ENCODE measurements at places on chromosomes 16 and 17.
A peak's percentile ranks its signal among the peaks of the same experiment; 100 is the strongest.

DNA sequence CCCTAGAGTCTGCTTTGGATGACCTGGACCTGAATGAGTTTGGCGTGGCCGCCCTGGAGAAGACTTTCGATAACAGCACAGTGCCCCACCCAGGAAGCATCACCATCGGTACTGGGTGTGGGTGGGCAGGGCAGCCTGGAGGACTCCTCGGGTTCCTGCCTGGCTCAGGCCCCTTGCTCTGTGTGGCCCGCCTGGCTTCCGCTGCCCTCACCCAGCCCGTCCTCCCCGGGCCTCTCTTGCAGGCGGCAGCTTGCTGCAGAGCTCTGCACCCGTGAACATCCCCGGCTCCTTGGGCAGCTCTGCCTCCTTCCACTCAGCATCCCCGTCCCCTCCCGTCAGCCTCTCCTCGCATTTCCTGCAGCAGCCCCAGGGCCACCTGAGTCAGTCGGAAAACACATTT lies 24.5 kb downstream of the UNC13D start:
- no peak for DNase-seq

DNA sequence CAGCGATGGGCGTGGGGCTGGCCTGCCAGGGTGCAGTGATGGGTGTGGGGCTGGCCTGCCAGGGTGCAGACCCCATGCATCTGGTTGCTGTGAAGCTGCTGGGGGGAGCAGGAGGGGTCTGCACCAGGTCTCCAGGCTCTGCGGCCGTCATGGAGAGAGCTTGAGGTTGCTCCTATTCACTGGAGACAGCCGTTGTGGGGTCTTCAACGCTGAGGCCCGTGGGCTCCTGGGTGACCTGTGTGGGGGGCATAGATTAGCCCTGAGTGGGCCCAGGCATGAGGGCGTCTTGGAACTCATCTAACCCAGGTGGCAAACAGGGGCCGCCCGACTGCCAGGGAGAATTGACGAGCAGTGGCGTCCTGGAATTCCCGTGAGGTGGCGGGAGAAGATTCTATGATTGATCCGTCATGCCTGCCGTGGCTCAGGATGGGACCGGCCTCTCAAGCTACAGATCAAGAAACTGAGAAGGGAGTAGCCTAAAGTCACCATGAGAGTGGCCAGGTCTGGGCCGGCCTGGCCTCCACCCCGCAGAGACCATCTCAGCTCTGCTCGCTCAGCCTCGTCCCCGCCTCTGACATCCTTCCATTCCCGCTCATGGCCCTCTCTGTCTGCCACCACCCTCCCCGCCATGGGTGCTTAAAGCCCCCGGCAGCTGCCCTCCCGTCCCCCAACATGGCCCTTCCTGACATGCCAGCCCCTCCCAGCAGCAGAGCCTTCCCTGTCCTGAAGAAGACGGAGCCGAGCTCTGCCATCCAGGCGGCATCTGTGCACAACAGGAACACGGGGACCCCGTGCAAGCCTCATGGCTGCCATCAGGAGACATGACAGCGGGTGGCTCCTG lies 50.7 kb upstream of the ACSF3 start:
- DNase-seq = no peak

GRCh38 chr16:85310868-85311585 lies 198.8 kb upstream of the CIBAR2 start:
- no peak for DNase-seq

DNA sequence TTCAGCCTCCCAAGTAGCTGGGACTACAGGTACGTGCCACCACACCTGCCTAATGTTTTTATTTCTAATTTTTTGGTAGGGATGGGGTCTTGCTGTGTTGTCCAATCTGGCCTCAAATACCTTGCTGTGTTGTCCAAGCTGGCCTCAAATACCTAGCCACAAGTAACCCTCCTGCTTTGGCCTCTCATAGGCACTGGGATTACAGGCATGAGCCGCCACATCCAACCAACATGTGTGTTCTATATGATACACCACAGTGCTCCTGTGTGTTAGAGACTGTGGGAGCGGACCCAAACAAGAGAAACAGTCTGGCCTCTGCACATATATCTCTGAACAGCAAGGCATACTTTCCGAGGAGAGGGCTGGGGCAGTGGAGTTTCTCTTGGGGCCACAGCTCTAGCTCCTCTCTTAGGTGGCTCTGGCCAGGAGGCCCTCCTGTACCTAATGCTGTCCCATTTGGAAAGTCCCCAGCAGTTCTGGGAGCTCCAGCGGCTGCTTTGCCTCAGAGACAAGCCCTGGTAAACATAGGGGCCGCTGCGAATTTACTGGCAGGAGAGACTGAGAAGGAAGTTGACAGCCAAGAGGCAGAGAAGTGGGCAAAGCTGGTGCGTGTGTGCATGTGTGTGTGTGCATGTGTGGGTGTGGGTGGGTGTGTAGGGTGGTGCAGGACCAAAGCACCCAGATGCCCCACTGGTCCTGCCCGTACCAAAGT lies 95.0 kb downstream of the RAB11FIP4 start:
- DNase-seq = peak; percentile 18

GRCh38 chr16:48164907-48165715 lies 9.3 kb upstream of the ABCC12 start:
- peak; percentile 80 for DNase-seq

DNA sequence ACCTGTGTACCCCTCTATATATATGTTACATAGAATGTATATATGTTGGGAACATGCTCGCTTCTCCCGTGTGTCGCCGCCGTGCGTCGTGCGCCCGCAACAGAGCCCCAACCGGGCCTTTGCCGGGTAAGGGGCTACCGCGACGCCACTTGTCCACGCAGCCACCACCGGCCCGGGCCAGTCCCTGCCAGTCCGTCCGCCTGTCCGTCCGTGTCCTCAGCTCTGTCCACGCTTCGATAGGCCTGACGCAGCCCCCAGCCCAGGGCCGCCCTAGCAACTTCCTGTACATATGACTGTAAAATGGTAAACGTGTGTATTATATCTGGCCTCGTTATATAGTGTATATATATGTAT lies 25.9 kb downstream of the SREBF1 start:
- DNase-seq = no peak

DNA sequence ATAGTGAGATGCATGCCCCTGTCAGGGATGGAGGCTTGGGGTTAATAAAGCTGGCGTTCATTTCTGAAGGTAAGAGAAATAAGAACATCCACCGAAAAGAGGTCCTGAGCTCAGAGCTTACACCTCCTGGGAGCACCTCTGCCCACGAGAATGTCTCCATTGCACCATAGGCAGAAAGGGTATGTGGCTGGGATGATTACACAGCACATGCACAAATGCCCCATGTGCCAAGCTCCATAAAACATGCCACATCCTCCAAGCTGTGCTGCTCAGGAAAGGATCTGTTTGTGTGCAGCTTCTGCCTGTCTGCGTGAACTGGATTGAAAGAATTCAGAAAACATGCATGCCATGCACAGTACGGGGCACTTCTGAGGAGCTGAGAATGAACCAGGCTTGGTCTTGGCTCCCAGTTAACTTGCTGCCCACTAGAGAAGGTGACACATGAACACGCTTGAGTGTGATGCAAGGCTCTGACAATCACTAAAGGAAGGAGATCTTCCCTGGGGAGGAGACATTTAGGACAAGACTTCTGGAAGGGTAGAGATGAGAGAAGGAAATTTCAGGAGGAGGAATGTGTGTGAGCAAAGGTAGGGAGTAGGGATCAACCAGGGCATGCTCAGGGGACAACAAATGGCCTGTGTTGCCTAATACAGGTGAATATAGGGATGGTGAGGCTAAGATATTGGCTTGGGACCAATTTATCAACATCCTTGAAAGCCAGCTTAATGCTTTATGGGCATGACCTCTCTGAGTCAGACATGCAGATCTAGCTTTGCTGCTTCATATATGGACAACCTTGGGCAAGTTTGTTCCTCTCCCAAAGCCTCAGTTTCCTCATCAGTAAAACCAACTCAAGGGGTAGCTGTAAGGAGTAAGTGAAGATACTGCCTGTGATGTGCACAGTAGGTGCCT lies 32.0 kb upstream of the SMPD3 start:
- no peak for DNase-seq

DNA sequence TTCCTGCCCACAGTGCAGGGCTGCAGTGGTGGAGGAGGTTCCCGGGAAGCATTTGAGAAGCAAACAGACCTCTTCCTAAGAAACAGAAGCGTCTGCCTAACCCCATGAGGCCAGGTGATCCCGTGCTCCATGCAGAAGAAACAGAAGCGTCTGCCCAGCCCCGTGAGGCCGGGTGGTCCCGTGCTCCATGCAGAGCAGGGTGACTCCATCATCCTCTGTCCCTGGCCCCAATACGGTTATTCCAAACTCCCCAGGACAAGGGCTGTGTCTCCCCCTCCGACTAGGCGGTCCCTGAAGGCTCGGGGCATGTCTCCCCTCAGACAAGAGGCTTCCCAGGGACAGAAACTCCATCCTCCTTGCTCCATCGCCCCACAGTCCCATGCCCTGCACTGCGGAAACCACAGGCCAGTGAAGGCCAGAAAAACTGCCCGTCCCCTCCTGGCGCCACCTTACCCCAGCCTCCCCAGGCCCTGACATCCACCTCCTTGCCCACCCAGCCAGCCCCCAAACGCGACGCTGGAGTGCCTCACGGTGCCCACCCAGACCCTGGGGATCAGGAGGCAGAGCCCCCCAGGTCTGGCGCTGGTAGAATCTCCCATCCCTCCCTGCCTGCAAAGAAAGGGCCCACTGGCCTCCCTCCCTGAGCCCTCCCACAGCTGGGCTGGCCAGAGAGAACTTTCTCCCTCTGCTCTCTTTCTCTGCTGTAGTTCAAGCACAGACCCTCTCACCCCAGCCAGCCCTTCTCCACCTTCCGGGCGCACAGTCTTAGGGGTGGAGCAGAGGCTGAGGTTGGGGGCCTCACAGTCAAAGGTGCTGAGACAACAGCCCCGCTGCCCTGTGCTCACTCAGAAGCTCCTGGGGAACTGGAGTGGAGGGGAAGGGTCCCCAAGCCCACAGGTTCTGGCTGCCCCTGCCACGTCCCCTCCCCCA lies 30.6 kb upstream of the KRT17 start:
- no peak for DNase-seq

DNA sequence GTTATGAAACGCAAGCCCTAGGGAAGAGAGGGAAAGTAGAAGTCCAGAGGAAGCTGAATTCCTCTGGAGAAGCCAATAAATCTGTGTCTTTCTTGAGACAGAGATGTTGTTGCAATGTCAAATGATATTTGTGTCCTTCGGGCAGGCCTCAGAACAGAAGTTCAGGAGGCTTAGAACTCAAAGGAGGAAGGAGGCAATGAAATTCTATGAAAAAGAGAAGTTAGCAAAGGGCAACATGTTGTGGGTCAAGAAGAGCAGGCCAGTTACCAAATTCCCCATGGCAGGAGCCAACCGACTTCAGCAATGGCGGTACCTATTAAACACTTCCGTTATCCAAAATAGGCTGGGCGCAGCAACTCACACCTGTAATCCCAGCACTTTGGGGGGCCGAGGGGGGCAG lies 109.0 kb upstream of the DHX40 start:
- DNase-seq = no peak

GRCh38 chr17:81036197-81036941 lies 1.4 kb downstream of the BAIAP2 start:
- DNase-seq = no peak

GRCh38 chr16:30068750-30069610 lies 3.4 kb downstream of the ALDOA start:
- no peak for DNase-seq

DNA sequence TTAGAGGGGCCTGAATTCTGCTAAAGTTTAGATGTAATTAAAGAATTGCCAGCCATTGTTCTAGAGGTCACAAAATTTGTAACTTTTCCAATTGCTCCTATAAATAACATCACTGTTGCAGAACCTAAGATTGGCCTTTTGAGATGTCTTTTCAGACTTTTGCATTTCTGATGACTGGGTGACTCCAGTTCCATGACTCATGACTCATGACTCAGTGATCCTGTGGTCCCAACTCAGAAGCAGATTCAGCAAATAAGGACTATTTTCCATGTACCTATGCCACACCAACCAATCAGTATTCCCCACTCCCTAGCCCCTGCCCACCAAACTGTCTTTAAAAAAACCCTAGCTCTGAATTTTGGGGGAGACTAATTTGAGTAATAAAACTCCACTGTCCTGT lies 740.9 kb downstream of the CDH8 start:
- DNase-seq = no peak

DNA sequence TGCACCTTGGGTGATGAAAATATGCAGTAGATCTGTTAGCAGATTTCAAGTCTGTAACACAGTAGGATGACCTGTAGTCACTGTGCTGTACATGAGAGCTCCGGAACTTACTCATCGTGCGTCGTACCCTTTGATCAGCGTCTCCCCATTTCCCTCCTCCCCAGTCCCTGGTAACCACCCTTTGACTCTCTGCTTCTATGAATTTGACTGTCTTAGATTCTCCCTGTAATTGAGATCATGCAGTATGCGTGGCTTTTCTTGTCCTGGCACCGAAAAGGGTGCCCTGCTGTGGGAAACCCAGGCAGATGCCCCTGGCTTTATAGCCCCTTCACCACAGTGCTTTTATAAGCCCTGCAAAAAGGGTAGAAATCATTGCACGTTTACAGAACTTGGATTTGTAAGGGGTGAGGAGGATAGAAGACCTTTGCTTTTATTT lies 20.5 kb downstream of the CLEC16A start:
- DNase-seq = peak; percentile 56

- no peak for DNase-seq
Observed at GRCh38 chr17:2157675-2158395, 102.9 kb downstream of the HIC1 start.

DNA sequence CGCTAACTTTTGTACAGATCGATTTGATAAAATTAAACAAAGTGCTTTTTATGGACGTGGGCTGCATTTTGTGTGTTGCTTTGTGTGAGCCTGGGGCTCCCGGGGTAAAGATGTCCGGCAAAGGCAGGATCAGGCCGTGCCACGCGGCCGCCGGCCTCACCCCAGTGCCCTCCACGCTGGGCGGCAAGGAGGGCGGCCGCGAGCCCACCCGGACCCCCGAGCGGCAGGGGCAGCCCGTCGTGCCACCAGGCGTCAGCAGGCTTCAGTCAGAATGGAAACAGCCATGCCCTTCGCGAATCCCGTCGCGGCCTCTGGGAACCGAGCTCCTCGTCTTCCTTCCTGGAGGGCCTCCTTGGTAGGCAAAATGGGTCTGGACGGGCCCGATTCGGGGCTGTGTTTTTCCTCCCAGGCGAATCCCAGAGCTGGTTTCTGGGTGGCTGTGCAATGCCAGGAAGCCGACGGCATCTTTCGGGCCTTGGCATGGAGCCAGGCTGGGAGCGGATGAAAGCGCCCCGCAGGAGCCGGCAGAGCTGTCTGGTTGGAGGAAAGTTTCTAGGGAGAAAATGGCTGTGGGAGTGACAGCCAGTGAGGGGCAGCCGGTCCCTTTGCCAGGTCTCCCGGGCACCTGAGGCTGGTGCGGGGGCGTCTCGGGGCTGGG lies 5.5 kb downstream of the SOX8 start:
- no peak for DNase-seq

- no peak for DNase-seq
Observed at GRCh38 chr16:61362585-61362984, 673.7 kb downstream of the CDH8 start.

DNA sequence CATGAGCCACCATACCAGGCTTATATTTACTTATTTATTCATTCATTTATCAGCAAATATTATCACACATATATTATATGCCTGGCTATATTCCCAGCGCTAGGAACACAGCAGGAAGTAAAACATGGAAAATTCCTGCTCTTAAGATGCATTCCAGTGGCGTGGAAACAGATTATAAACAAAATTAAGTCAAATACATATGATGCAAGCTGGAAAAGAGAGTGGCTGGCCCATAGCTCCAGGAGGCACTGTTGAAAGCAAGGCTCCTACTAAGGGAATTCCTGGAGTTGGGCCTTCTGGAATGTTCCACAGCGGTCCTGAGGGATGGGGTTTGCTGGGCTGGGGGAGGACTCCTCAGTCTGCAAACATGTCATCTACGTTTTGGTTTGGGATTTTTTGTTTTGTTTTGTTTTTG lies 18.4 kb downstream of the ADCY9 start:
- DNase-seq = no peak

- DNase-seq = no peak
Observed at GRCh38 chr16:73011926-73012325, 36.0 kb downstream of the ZFHX3 start.
